ENCODE measurements at places on chromosomes 5 and 9.

DNA sequence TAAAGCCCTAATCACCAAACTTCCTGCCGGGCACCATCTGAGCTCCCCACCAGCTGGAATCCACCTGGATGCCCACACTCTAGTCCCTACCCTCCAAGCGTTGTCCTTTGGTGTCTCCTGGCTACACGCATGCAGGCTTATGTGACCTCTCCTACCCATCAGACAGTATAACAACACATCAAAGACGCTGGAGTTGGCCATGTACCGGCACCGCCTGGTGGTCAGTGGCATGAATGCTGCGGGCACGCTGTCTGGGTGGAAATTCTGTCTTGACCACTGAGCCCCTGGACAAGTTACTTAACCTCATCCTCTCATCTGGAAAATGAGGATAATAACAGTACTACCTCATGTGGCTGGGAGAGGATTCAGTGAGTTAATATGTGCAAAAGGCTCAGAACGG is 23.4 kb upstream of the CORO2A start:
- DNase-seq, result no peak

DNA sequence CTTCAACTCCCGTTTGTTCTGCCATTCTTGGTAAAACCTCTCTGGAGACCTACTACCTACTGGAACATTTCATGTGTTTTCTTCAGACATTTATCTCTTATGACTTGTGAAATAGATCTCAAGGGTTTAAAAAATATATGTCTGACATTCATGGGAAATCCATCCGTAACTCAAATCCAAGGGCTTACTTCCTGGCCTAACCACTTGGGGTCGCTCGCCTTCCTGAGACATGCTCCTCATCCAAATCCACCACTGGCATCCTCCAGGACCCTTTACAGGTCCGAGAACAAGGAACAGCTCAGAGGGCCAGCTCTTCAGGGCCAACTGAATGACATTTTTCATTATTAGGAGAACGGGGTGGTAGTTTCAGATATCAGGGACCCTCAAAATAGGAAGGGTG is 235.1 kb upstream of the TUT7 start:
- no peak for DNase-seq

DNA sequence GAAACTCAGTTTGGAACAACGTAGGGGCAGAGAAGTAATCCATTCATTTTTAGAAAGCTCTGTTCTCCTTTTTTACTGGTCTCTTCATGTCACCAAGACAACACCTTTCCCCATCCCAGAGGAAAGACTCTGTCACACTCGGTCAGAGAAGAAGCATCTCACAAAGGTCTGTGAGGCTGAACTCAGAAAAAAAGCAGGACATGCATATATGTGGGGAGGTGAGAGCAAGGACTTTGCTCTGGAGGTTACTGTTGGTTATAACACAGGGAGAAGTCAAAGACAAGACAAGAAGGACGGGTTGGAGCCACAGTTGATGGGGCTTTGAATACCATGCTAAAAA is 19.2 kb upstream of the MTMR12 start:
- DNase-seq, result no peak

- no peak for DNase-seq
Measured at GRCh38 chr5:119382169-119382568, 26.4 kb downstream of the TNFAIP8 start.

DNA sequence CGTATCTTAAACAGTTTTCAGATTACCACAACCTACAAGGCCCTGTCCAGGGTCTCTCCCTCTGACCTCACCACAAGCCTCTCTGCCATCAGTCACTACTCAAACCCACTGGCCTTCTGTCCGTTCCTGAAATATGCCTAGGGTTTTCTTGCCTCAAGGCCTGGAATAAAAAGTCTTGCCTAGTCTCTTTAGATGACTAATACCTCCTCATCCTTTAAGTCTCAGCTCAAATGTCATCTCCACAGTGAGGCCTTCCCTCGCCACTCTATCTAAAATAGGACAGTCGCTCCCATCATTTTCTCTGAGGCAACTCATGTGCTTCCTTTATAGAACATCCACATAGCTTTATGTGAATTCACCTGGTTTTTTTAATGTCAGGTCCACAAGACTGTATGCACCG is 5.2 kb downstream of the DENND1A start:
- no peak for DNase-seq

GRCh38 chr5:126757713-126758357 is 19.1 kb upstream of the LMNB1 start:
- no peak for DNase-seq

DNA sequence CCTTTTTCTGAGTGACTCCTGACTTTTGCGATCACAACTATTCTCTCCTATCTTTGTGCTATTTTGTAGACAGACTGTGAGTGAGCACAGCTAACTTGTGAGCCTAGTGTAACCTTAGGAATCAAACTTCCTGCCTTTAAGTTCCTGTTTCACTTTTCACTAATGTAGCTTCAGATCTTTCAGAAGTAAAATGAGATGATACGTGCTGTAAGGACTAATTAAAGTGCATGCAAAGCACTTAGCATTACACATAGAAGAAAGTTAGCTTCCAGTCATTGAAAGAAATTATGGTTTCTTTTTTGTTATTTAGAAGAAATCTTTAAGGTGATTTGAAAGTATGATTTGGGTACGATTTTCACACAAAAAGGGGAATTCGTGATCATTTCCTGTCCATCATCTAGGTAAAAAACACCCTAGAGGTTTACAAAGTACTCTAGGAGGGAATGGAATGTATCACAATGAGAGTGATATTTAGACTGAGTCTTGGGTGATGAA is 122.7 kb downstream of the ST8SIA4 start:
- no peak for DNase-seq

GRCh38 chr9:86794391-86795046 is 152.8 kb downstream of the GAS1 start:
- peak; percentile 39 for DNase-seq

GRCh38 chr5:32193591-32193990 is 19.5 kb upstream of the GOLPH3 start:
- DNase-seq, result no peak

DNA sequence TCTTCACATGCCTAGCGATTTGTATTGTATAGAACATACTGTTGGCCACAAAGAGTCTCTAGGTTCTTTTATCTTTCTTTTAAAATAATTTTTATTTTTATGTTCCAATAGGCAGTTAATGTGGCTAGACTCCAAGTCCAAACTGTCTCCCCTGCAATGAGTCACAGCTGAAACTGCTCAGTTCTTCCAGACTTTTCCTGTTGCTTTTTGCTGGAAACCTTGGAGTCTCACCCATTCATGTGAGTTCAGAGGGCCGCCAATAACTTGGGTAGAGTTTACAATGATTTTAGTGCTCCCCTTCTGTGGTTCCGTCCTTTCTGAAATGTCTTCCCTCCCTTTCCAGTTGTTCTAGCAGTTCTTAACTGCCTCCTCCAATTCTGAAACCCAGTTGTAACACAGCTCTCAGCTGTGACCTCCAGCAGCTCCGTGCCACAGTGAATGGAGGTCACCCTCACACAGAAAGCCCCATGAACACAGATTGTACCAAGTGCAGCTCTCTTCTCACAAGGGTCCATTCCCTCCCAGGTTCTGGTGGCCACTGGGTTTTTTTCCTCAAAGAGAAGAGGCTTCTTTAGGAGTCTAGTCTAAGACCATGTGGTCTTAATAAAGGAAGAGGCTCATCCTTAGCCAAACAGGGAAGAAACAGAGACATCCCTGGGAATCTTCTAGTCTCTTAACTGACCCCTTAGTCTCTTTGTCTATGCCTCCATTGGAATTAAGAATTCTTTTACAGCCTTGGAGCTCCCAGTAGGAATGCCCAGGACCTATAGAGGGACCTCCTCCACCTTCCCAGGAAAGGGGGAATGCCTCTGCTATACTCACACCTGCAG is 198.5 kb downstream of the SPOCK1 start:
- DNase-seq, result no peak

GRCh38 chr9:117938086-117938485 is 233.9 kb downstream of the TLR4 start:
- DNase-seq, result no peak

- no peak for DNase-seq
Measured at GRCh38 chr5:128284236-128284635, 200.7 kb downstream of the SLC12A2 start.

- no peak for DNase-seq
Measured at GRCh38 chr9:93198117-93198837, 14.3 kb downstream of the WNK2 start.

- no peak for DNase-seq
Measured at GRCh38 chr5:123807177-123807945, 295.4 kb downstream of the CSNK1G3 start.

DNA sequence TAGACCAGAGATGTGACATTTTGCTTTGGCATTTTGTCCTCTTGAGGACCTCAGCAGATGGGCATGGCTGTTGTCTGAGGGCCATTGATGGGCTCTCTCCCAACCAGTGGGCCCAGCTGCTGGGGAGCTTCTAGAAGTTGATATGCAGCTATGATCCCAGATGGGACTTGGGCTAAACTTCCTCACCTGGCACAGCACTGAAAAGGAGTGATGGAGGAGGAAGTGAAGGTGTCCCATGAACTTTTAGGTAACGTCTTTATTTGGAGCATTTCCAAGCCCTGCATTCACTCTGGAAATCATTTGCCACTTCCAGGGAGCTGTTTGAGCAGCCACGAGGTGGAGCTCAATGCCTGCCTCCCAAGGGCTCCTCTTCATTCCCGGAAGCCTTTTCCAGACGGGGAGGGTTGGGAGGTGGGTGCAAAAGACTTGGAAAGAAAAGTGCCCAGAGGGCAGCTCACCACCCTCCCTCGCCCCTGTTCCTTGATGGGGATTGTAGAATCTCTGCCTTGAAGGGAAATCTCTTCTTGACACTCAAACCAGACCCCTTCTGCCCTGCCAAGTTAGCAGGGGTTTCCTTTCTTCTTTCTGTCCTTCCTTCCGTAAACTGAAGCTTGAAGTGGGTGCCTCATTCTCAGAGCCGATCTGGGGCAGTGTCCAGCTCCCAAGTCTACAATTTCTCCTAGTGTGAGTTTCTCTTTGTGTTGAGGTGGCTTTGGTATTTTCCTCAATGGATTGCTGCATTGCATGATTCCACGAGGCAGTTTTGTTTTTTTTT is 18.1 kb upstream of the NEUROG1 start:
- DNase-seq, result no peak

DNA sequence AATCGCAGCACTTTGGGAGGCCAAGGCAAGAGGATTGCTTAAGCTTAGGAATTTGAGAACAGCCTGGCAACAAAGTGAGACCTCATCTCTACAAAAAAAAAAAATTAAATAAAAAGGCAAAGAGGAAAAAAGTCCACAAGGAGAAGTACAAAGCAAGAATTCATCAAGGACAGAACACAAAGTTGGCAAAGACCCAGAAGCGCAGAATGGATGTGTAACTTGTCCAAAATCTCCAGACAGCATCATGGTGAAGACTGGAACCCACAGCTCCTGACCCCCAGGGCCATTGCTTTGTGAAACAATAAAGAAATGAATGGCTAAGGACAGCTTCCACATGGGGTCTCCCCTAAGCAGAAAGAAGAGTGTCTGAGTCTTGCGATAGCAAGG is 7.8 kb downstream of the HSD17B3 start:
- no peak for DNase-seq

DNA sequence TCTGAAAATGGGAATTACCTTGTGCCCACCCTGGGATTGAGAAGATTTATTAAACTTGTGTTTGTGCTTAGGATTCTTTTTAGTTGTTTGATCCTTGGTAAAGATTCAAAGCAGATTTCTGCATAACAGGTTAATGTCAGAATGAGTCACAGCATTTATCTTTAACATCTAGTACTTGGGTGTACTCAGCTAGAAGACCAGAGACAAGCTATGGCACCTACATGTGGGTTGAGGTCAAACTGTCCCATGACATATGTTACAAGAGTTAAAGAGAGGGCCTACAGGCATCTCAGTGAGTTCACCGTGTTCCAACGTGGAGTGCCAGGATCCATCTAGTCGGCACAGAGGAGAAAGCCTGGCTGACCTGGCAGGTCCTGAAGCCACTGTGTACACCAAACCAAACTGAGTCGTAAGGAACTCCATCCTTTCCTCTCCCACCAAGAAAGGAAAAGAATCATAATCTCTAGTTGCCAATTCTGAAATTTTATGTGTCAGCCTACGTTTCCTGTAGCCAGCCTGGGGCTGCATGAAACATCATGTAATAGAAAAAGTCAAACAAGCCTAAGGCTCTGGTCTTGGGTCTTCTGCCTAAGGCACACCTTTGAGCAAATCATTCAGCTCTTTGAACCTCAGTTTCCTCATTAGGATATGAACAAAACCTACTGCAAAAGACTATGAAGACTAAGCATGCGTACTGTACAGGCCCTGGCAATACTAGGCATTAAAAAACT is 73.7 kb downstream of the RCL1 start:
- no peak for DNase-seq

- no peak for DNase-seq
Measured at GRCh38 chr5:127830829-127831598, 127.8 kb downstream of the CCDC192 start.

DNA sequence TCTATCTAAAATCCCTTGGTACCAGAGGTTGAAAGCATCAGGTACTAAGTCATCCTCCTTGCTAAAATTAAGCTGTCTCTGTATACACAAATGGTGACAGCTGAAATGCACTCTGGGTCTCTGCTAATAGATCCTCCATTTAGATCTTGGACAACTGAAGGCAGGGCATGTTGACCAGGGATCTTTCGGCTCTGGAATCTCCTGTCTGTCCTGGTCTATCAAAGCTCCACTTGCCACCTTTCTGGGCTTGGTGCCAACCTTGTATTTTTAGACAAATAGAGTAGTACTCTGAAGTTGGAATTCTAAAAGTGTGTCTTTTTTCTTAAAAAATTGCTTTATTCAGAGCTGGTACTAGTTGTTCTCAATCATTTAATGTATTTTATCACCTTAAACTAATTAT is 135.2 kb upstream of the HMHB1 start:
- no peak for DNase-seq

GRCh38 chr5:176876506-176877431 is 22.4 kb downstream of the HK3 start:
- no peak for DNase-seq

DNA sequence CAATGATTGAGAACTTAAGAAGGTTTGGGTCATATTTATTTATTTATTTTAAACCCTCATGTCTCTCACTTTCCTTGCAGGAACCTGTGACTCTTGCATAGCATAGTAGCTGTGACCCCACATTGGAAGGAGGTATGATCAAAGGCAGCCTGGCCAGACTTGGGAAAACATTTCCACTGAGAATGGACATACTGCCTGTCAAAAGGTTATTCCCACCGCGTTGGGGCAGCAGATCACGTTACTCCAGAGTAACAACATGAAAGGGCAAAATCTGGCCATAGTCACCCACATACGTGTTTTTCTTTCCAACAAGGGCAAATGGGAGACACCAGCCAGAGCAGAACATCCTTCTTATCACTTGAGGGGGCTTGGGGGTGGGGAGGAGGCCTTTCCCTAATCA is 95.7 kb downstream of the ARL15 start:
- DNase-seq, result no peak

DNA sequence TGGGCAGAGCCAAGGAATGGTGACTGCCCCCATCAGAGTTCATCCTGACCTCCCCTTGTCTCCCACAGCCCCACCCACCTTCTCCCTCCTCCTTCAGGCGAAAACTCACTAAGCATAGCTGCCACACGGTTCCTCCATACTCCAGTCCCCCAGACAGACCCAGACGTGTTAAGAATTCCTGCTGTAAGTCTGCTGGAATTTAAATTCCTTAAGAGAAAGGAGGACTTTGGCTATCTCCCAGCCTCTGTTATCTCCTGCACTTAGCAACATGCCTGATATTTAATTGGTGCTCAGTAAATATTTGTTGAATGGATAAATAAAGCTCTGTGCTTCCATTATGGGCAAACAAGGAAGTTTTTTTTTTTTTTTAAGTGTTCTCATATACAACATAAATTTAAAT is 213.7 kb downstream of the RFK start:
- DNase-seq, result no peak

All from amniotic stem cell (primary cell).